Mesothelial cell of epicardium (in vitro differentiated cells): ENCODE measurements at places on chromosomes 6 and 20. TPM values are rescaled to one million over a fixed set of nuclear protein-coding genes. Genes with fewer than 3 reads are reported as not detected.

Gene FAM217B
- total RNA-seq = 22.3 to 27.5 TPM (median 25.7 TPM) in 3 replicates

GRCh38 chr6:145863988-145864616 lies 49.5 kb upstream of the FBXO30 start:
- no peak overlapping the region for H3K27ac ChIP-seq
- H3K27me3 ChIP-seq = no peaks in the 10 kb centered on the region
- H3K4me1 ChIP-seq = no peaks in the 10 kb centered on the region
- DNase-seq = no peak

- H3K4me3 ChIP-seq = no peak overlapping the region
- no peak overlapping the region for H3K27ac ChIP-seq
- no peaks in the 10 kb centered on the region for H3K4me1 ChIP-seq
- DNase-seq = no peak
- H3K27me3 ChIP-seq = peaks cover 19% of the 10 kb centered on the region
- H3K36me3 ChIP-seq = no peaks in the 10 kb centered on the region
Observed at GRCh38 chr20:23926944-23927872, 47.7 kb upstream of the CST5 start.

GRCh38 chr20:17376031-17376430 lies 149.2 kb downstream of the PCSK2 start:
- no peak overlapping the region for H3K27ac ChIP-seq
- no peaks in the 10 kb centered on the region for H3K4me1 ChIP-seq
- H3K36me3 ChIP-seq = no peaks in the 10 kb centered on the region
- H3K4me3 ChIP-seq = no peak overlapping the region

Gene ZBP1
- not detected in 3 replicates for total RNA-seq

GRCh38 chr6:123925842-123926399 lies 122.3 kb downstream of the NKAIN2 start:
- no peak overlapping the region for H3K4me3 ChIP-seq
- no peaks in the 10 kb centered on the region for H3K36me3 ChIP-seq
- DNase-seq = no peak
- peaks cover 52% of the 10 kb centered on the region for H3K27me3 ChIP-seq

DNA sequence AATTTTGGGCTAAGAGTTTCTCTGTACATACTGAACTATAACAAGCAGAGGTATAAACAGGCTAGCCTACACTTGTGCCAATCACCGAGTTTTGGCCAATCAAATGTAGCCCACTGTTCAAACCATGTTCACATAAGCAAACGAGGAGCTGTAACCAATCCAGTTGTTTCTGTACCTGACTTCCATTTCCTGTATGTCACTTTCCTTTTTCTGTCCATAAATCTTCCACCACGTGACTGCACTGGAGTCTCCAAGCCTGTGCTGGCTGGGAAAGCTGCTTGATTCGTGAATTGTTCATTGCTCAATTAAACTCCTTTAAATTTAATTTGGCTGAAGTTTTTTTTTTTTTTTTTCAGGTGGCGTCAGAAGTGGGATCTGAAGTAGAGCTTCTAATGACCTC lies 332.9 kb downstream of the RNF144B start:
- no peaks in the 10 kb centered on the region for H3K27me3 ChIP-seq
- H3K4me3 ChIP-seq = no peak overlapping the region
- no peaks in the 10 kb centered on the region for H3K36me3 ChIP-seq
- peaks cover 9% of the 10 kb centered on the region for H3K4me1 ChIP-seq
- DNase-seq = no peak

GRCh38 chr6:20153194-20153593 lies 59.1 kb downstream of the MBOAT1 start:
- no peak overlapping the region for H3K4me3 ChIP-seq
- DNase-seq = no peak
- no peaks in the 10 kb centered on the region for H3K4me1 ChIP-seq
- H3K27me3 ChIP-seq = no peaks in the 10 kb centered on the region
